Lower lobe of right lung (tissue), 2 donors: ENCODE measurements at places on chromosomes 4 and X.

DNA sequence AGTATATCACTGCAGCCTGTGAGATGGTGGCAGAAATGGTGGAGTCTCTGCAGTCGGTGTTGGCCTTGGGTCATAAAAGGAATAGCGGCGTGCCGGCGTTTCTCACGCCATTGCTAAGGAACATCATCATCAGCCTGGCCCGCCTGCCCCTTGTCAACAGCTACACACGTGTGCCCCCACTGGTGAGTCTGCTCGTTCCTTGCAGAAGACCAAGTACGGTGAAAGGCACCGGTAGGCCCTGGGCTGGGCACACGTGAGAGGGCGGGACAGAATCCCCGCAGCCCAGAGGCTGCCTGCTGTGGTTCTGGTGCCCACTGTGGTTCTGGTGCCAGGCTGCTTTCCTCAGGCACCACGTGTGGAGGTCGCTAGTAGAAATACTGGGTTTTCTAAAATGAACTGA, 31.2 kb upstream of the MSANTD1 start:
- peak; percentile 36 for DNase-seq

DNA sequence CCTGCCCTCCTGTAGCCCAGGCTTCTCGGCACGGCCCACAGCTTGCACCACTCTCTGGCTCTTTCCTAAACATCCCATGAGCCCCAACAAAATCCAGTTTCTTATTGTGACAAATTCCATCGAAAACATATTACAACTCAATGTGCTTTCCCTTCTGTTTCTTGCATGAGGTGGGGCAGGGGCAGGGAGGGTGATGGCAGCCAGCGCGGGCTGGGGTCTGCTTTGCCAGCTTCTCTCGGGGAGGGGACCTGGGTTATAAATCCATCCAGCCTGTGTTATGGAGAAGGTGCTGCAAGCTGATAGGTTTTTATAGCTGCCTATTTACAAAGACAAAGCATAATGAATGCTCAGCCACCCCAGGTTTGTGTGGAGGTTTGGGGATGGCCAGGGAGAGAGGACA, 21.1 kb downstream of the PPP2R2C start:
- DNase-seq: no peak

DNA sequence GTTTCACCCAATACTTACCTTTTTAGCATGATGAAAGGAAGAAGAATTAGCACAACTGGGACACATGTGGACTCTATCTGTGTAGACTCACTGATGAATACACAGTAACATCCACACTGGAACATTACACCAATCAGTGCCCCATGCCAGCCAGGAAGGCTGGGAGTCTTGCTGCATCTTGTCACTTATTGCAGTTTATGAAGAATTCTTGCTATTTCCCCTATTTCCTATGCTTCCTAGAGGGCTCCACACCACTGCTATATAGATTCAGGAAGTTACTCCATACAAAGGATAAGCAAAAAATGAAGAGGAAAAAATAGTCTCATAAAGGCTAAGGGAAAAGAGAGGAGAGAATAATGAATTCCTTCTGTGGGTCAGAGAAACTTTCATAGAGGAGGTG, 201.0 kb downstream of the CAMK2D start:
- no peak for DNase-seq

GRCh38 chrX:8668813-8669212, 63.1 kb downstream of the ANOS1 start:
- DNase-seq: peak; percentile 51

- DNase-seq: no peak
Measured at GRCh38 chr4:43410636-43411035, 518.1 kb downstream of the GRXCR1 start.

DNA sequence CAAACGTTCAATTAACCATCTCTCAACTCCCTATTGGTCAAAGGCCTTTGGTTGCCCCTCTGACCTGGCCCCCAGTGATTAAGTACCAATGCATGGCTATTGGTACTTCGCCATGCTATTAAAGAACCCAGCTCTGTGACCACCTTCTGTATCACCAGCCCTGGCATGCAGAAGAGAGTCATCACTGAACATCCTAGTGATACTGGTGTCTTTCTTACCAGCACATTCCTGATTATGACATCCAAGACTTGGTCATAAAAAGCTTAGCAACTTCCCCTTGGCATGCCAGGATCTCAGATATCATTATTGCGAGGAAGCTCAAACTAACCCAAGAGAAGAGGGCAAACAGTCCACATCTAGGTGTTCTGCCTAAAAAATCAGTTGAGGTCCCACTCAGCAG, 122.3 kb upstream of the OTUD4 start:
- no peak for DNase-seq

GRCh38 chr4:30929649-30930048, 209.5 kb downstream of the PCDH7 start:
- DNase-seq: no peak

DNA sequence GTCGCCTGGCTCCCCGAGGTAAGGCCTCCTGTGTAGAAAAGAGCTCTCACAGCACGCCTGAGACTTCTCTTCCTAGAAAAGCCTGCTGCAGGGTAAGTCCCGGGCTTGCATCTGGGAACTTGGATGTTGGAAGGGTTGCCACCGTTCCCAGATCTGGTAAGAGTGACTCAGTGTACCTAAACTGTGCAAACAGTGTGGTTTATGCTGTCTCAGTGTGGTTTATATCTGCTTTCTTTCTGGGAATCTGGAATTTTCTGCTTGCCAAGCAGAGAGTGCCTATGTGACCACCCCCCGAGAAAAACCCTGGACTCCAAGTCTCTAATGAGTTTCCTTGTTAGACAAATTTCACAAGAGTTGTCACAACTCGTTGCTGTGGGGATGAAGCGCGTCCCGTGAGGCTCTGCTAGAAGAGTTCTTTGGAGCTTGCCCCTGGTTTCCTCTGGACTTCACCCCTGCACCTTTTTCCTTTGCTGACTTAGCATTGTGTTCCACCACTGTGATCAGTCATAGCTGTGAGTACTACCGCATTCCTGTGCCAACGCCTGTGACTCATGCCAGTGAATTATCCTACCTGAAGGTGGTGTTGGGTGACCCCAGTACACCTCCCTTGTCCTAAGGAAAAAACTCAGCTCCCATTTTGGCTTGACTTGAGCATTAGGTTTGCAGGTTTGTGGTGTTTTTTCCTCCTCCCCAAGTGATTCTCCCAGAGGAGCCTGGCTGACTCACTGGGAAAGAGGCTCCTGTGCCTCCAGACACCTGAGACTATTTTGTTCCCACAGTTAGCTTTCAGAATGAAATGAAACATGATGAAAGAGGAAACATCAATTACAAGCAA, 14.5 kb downstream of the SLC2A9 start:
- peak; percentile 71 for DNase-seq

GRCh38 chr4:72767618-72768302, 198.7 kb upstream of the ADAMTS3 start:
- DNase-seq: no peak

DNA sequence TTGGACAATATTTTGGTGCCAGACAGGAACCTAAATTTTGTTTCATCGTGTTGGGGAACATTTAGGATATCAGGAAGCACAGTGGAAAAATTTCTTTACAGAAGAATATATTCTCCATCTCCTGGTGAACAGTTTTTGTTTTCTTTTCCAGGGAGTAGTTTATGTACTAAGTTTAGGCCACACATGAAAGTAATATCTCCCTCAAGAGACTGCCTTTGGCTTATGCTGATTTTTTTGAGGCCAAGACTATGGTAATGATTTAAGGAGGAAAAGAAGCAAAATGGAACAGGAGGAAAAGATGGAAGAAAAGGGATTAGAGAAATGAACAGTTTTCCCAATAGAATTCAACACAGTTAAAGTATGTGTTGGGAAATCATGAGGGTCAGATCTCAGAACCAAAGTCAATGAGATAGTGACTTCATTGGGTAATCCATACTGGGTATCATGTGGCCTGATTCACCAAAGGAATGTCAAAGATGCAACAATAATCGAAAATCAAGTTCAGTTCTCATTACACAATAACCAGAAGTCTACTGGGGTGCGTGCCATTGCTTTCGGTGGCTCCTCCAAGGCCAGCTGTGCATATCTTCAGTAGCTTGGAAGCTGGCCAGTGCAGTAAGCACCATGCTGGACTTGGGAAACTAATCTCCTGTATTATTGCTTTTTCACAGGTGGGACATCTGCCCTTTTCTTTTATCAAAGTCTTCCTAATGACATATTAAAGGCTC, 234.8 kb downstream of the COL25A1 start:
- no peak for DNase-seq

GRCh38 chrX:47807548-47807947, 29.2 kb upstream of the ZNF81 start:
- no peak for DNase-seq

DNA sequence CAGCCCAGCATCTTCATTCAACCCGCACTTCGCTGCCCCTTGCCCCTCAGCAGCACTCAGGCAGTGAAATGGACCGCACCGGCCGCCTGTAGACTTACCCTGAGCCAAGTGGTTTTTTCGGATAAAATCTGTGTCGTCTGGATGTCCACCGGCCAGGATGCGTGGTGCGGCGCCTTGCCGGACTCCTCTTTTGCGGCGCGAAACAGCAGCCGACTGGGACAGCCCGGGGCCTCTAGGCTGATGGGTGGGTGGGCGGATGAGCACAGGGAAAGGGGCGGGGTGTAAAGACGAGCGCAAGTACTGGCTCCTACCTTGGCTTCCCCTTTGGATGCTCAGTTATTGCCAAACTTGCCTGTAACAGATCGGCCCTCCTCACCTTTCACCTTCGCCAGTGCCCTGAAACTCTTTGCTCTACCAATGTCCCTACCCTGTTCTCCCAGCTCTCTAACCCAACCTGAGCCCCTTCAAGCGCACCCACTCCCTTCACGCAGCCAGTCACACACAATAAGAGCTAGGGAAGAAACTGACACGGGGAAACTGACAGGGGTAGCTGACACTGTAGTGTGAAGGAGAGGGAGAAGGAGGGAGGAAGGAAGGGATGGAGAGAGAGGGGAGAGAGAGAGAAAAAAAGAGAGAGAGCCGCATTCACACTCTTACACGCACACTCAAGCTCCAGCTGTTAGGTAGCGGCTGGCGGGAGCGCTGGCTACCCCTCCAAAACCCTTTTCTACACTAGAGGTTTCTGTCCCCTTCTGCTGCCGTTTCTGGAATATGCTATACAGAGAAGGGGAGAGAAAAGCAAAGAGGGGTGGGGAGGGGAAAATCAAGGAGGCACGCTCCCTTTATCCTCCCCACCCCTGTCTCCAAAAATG, 559 bp downstream of the TRPC5 start:
- DNase-seq: no peak

DNA sequence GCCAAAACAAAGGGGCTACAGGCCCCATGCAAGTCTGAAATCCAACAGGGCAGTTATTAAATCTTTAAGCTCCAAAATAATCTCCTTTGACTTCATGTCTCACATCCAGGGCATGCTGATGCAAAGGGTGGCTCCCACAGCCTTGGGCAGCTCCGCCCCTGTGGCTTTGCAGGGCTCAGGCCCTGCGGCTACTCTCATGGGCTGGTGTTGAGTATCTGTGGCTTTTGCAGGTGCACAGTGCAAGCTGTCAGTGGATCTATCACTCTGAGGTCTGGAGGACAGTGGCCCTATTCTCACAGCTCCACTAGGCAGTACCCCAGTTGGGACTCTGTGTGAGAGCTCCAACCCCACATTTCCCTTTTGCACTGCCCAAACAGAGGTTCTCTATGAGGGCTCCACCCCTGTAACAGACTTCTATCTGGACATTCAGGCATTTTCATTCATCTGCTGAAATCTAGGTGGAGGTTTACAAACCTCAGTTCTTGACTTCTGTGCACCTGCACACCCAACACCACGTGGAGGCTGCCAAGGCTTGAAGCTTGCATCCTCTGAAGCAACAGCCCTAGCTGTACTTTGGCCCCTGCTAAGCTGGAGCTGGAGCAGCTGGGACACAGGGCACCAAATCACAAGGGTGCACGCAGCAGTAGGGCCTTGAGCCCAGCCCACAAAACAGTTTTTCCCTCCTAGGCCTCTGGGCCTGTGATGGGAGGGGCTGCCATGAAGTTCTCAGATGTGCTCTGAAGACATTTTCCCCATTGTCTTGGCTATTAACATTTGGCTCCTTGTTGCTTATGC, 154.8 kb upstream of the PDE5A start:
- no peak for DNase-seq

- no peak for DNase-seq
Measured at GRCh38 chr4:4914965-4915845, 55.7 kb downstream of the MSX1 start.

- no peak for DNase-seq
Measured at GRCh38 chr4:14299166-14299565, 671.6 kb upstream of the BOD1L1 start.

- no peak for DNase-seq
Measured at GRCh38 chr4:169766741-169767140, 9.0 kb upstream of the HPF1 start.

DNA sequence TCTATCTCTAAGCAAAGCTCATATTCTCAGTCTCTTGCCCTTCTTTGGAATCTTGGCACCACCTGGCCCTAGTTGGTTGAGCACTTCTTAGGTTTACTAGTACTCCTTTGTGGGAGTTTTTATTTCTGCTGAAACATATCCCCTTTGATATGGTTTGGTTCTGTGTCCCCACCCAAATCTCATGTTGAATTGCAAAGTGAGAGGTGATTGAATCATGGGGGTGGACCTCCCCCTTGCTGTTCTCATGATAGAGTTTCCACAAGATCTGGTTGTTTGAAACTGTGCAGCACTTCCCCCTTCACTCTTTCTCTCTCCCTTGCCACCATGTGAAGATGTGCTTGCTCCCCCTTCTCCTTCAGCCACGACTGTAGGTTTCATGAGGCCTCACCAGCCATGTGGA, 22.2 kb upstream of the SYNPO2 start:
- DNase-seq: no peak
